Stimulated activated CD8-positive, alpha-beta memory T cell treated with anti-CD3 and anti-CD28 coated beads, Interleukin-7, amount 100 ng/mL, for 48 hours (primary cell): ENCODE measurements at places on chromosomes 3 and 15.

GRCh38 chr15:75702436-75702835, 10.2 kb downstream of the CSPG4 start:
- no peak for DNase-seq

DNA sequence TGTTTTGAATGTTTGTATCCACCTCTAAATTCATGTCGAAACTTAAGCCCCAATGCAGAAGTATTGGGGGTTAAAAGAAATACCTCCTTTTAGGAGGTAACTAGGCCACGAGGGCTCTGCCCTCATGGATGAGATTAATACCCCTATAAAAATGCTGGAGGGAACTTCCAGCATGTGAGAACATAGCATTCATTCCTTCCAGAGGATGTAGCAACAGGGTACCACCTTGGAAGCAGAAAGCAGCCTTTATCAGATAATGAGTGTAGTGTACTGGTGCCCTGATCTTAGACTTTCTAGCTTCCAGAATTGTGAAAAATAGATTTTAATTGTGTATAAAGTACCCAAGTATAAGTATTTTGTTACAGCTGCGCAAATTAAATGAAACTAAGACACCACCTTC, 353.4 kb upstream of the MANF start:
- no peak for DNase-seq

DNA sequence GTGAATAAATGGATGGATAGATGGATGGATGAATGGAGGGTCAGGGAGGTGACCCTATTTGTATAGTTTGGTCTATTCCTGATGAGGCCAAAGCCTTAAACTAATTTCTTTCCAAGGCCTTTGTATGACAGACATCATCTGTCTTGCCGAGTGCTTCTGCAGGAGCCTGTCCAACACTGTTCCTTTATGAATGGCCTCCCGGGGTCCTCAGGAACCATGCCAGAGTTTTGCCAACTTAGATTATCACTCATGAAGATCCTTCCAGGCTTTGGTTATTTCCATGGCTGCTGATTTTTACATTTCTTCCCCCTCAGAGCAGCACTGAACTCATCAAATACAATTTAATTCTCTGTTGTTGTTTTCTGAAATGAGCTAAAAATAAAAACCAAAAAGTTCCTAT, 133.0 kb upstream of the SOX2 start:
- no peak for DNase-seq

DNA sequence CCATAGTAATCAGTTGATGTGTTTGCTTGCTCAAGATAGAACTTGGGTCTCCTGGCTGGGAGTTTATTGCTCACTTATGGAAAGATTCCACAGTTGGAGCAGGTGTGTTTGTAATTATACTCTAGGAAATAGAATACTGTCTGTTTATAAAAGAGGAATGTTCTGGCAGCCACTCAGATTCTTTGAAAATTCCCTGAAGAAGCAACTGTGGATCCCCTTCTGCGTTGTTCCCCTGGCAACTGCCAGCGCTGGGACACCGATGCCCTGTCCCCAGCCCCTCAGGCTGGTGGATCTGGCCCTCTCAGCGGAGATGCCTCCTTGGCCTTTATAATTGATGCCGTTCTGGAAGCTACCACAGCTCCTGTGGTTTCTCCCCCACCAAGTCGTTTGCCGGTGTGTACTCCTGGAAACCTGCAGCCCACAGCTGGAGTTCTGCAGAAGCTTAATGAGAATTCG, 225.9 kb downstream of the ITPR1 start:
- DNase-seq, result no peak

DNA sequence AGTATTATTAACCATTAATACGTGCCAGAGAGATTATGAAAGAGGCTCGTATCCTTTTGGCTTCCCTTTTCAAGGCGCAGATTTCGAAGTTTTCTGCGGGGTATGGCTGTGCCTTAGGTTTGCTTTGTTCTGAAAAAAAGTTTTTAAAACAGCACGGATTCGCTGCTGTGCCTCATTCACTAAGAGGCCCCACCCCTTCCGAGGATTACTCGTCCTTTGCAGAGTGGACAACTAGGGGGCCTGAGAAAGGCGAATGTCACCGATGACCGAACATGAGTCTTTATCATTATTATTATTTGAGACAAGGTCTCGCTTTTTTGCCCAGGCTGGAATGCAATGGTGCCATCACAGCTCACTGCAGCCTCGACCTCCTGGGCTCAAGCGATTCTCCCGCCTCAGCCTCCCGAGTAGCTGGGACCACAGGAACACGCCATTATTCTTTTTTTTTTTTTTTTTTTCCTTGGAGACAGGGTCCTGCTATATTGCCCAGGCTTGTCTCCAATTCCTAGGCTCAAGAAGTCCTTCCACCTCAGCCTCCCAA, 684 bp upstream of the RPS27L start:
- DNase-seq, result no peak

GRCh38 chr3:18405141-18405540, 20.0 kb downstream of the SATB1 start:
- no peak for DNase-seq

GRCh38 chr3:126835472-126836219, 131.6 kb downstream of the CHCHD6 start:
- no peak for DNase-seq

DNA sequence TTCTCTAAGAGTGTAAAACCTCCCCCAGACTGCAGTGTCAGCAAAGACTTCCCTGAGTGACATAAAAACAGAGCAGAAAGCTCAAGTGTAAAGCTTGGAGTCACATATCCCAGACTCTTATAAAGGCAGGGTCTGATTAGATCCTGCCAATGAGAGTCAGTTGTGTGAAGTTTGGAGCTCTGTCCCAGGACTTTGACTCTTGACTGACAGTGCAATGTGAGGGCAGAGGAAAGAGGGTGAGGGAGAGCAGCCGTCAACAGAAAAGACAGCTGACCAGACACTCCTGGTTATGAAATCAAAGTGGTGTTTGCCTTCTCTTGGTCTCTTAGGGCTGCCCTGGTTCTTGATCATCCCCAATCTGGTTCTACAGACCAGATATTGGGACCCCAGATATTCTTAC, 393.2 kb downstream of the ERC2 start:
- DNase-seq, result no peak

DNA sequence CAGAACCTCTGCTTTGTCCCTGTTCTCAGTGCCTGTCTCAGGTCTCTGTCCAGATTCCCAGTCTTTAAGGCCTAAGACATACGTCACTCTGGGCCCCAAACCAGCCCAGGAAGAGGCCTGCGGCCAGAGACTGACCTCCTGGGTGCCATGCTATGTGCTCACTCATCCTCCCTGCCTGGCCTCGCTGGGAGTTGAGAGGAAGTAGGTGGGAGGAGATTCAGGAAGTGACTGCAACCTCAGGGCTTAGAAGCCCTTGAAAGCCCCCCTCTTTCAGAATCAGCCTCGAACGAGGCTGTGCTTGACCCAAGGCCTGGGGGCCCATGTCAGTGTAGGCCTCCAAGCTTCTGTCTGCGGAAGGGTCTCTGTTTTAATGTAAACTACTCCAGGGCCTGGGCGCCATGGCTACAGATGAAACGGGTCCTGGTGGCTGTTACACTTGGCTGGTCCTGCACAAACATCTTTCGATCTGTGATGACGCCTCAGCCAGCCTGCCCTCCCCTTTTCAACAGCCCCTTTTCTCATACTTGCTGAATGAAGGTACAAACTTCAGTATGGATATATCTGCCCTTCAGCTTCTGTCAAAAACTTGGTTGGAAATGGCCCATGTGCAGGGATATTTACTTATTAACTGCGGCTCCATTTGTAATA, 11.7 kb downstream of the RASGRF1 start:
- DNase-seq, result no peak

DNA sequence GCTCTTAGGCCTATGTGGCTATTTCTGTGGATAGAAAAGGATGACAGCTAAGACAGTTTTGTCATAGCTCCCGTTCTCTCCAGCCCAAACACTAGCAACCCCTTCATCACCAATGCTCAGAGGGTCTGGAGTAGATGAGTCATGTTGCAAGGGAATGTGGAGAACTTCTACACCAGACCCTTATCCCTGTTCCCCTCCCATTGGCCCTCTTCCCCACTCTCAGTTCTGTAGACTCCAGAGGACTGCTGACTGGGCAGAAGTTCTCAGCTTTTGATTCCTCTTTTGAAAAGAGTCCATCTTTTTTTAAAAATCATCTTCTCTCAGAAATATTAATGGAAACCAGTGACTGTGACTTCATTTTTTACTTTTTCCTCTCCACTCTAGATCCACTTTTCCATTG, 2.4 kb upstream of the MYZAP start:
- no peak for DNase-seq

DNA sequence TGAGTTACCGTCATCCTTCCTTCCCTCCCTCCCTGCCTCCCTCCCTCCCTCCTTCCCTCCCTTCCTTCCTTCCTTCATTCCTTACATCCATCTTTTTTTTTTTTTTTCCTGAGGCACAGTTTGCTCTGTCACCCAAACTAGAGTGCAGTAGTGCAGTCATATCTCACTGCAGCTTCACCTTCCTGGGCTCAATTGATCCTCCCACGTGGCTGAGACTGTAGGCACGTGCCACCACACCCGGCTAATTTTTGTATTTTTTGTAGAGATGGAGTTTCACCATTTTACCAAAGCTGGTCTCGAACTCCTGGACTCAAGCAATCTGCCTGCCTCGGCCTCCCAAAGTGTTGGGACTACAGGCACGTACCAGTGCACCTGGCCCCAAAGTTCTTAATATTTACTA, 25.8 kb downstream of the USP3 start:
- DNase-seq, result no peak

- no peak for DNase-seq
Observed at GRCh38 chr3:177589911-177590381, 392.7 kb upstream of the TBL1XR1 start.

DNA sequence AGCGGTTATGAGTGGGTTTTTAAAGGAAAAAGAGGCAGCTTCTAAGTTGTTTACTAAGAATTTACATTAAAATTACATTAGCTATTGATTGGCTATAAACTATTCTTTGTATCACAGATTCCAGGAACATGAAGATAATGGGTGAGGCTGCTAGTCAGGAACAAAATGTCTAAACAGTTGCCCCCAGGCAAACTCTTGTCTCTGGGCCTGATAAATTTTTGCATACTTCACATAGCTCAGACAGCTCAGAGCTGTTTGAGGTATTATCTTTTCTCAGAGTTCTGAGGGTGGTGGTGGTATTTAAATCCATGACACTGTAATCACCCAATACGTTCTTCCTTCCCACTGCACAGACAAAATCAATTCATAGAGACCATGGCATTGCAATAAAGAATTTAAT, 2.1 kb upstream of the HACD2 start:
- DNase-seq, result no peak

DNA sequence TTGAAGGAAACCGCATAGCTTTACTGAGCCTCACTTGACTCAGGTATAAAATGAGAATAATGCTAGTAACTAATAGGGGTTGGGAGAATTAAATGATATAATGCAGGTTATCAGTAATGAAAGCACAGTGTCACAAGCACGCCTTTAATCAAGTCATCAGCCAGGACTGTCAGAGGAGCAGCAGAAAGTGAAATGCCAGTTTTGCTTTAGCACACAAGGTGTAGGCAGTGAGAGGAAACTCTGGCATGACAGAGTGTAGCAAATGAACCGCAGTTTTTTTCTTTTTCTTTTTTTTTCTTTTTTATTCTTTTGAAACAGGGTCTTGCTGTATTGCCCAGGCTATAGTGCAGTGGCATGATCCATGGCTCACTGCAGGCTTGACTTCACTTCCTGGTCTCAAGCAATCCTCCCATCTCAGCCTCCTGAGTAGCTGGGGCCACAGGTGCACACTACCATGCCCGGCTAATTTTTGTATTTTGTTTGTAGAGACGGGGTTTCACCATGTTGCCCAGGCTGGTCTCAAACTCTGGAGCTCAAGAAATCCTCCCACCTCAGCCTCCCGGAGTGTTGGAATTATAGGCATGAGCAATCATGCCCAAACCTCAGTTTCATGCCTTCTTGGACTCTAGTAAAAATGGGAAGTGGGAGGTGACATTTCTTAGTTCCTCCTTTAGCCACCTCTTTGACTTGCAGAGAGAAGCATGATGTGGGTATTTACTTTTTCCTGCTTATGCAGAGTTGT, 9.7 kb upstream of the SCAANT1 start:
- DNase-seq, result no peak

DNA sequence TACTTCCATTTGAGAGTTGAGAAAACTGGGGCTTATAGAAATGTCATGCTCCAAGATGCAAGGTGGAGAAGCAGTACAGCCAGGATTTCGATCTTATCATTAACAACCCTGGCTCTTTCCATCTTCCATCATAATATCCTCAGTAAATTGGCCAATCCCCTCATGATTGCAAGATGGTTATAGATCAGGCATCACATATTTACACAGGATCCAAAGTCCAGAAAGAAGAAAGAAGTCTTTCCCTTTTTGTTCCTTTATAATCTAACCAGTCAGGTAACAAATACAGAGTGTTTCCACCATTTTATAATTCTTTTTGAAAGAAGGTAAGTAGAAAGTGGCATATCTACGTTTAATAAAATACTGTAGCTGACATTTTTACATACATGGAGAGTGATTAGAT, 29.7 kb downstream of the CNTN3 start:
- no peak for DNase-seq

GRCh38 chr3:122183893-122184590, 574 bp downstream of the CASR start:
- DNase-seq, result no peak

DNA sequence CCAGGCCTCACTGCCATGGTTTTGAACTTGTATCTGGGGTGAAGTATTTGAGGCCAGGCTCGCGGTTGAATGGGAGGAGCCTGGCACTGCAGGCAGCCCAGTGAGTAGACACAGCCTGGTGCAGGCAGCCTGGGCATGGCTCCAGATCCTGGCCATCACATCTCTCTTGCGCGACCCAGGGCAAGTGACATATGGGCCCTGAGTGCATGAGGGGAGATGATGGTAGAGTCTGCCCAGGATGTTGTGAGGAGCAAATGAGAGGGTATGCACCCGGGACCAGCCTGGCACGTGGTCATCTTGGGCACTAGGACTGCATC, 103.5 kb downstream of the TBC1D2B start:
- no peak for DNase-seq

DNA sequence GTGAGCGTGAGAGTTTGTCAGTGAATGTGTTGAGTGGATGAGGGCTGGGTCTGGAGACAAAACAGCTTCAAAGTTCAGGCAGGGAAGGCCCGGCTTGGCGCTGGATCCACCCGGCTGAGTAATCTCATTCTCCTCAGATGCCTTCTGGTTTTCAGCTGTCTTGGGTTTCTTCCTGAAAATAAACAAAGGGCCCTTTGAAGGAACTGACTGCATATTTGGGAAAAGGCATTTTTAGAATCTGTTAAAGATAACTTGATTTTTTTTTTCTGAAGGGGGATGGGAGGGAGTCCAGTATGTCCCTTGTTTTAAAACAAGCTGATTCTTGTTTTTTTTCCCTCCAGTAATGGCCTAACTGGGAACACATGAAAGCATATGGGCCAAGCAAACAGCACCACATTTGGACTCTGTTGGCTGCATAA, 86.4 kb downstream of the TIGIT start:
- DNase-seq, result no peak

DNA sequence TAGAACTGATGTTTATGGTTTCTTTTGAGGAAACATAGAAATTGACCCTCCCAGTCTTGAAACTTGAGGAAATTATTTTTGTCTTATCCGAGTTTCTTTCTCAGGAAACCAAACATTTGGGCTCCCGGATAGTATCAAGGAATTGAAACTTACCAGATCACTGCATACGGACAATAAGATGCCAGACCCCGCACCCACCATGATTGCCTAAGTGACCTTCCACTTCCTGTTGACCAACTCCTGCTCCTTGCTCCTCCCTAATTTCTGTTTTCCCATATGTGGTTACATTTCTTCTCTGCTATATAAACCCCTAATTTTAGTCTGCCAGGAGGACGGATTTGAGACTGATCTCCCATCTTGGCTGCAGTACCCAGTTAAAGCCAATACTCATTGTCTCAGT, 118.4 kb upstream of the TPRG1 start:
- DNase-seq, result no peak
